ENCODE measurements at places on chromosomes 5 and 9.

DNA sequence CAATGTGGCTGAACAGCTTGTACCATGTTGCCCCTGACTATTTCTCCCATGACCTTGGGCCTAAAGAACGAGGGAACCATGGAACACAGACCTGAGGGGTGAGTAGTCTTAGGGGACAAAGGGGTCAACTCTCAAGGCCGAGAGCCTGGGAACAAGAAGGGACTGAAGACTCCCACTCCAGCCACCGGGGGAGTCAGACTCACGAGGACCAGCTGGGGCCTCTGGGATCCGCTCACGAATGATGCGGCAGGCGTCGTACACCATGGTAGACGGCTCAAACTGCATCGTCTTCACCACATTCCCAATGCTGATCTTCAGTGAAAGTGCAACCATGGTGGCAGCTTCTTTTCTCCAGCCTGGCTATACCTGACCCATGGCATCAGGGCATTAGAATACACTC is 6.6 kb downstream of the TLN1 start:
- no peak for DNase-seq

- DNase-seq: no peak
Measured at GRCh38 chr5:96468956-96469355, 35.9 kb upstream of the PCSK1 start.

GRCh38 chr5:38284384-38284783 is 26.0 kb downstream of the EGFLAM start:
- no peak for DNase-seq

DNA sequence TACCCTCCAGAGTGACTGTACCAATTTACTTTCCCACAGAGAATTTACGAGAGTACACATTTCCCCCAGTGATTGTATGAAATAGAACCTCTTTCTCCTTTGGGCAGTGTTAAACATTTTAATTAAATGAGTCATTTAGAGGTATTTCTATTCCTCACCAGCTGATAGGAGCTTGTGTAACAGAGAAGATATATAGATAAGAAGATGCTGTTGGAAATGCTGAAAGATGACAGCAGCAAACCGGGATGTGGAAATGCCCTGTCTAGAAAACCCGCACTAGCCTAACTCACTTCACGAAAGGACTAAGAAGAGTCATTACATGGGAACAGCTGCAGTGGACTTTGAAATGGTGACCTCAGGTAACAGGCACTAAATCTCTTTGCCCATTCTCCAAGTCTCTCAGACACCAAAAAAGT is 68.3 kb downstream of the LPAR1 start:
- no peak for DNase-seq

DNA sequence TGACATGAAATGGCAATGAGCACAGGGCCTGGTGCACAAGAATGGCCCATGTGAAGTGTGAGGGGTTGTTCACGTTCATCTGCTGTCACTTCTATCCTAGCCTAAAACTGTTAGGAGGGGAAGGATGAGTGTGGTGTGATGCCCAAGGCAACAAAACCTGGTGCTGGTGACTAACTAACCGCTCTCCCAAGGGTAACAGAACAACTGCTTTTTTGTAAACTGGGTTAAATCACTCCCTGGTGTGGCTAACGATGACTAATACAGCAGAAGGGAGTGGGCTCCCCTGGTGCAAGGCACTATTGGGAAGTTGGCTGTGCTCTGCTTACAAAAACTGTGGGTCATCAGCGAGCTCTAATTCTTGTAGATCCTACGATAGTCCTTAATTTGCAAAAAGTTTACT is 103.2 kb upstream of the VCAN start:
- DNase-seq: no peak

- DNase-seq: no peak
Measured at GRCh38 chr5:143413958-143414669, 10.6 kb upstream of the NR3C1 start.

GRCh38 chr9:77510666-77511065 is 137.5 kb downstream of the GNA14 start:
- no peak for DNase-seq

GRCh38 chr9:86452201-86452828 is 98.1 kb upstream of the TUT7 start:
- DNase-seq: no peak

GRCh38 chr9:136004712-136005111 is 43.5 kb upstream of the UBAC1 start:
- DNase-seq: no peak

GRCh38 chr9:133274236-133275104 is 531 bp downstream of the ABO start:
- no peak for DNase-seq

DNA sequence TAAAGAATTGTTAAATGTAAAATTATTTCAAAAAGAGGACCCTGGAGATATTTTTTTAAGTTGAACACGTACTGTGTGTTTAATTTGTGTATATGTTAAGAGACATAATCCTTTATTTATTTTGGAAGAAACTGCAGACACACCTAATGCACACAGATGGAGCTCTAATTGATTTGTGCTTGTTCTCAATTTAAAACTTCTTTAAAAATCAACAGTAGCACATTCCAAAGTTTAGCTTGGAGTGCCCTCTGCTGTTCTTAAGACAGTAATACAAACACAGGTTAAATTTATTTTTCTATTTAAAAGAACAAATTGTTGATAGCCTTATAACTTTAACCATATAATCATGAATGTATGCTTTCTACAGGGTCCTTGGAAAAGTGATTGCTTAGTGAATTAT is 277.6 kb upstream of the ADAMTS16 start:
- peak; percentile 42 for DNase-seq

GRCh38 chr9:123394291-123395235 is 38.6 kb downstream of the CRB2 start:
- no peak for DNase-seq

DNA sequence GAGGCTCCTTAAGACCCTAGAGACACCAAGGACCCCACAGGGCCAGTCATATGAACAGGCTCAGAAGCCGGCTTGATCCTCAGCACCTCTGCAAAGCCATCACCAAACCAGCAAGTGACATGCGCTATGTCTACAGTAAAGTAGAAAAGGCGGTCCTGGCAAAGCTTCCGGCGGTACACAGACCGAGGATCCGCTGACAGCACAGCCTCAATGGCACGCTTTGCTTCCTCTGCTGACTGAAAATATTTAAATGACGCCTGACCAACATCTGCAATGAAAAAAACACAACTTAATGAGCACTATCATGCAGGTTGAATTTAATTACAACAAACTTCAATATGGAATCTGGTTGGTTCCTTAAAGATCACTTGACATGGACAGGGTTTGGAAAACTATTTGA is 17.6 kb downstream of the TRMO start:
- DNase-seq: no peak

GRCh38 chr5:126031989-126032716 is 391.1 kb upstream of the GRAMD2B start:
- no peak for DNase-seq

- no peak for DNase-seq
Measured at GRCh38 chr9:110520120-110520701, 59.3 kb downstream of the SVEP1 start.

DNA sequence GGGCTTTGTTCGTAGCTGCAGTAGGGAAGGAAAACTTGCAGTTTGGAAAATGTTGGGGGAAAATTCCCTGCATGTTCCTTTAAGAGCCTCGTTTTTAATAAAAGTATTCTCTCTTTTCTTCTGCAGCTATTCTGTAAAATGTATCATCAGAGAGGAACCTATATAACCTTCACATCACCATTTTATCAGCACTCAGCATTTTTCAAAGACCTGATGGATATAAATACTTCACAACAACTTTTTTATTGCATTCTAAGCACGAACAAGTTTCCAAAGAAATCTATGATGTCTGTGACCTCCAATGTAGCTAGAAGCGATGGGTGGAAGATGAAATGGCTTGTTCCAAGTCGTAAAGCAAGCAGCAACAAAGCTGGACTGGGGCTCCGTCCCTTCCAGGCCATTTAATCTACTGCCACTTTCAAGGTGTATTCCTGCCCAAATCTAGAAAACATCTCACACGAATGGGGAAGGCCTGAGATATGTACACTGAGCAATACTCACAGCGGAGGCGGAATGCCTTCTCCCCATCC is 84.0 kb downstream of the NSUN2 start:
- DNase-seq: no peak

- no peak for DNase-seq
Measured at GRCh38 chr5:106956886-106957285, 713.9 kb downstream of the EFNA5 start.

GRCh38 chr5:181063514-181063913 is 23.4 kb downstream of the BTNL9 start:
- no peak for DNase-seq

- DNase-seq: no peak
Measured at GRCh38 chr5:115100319-115100955, 69.3 kb downstream of the TRIM36 start.

DNA sequence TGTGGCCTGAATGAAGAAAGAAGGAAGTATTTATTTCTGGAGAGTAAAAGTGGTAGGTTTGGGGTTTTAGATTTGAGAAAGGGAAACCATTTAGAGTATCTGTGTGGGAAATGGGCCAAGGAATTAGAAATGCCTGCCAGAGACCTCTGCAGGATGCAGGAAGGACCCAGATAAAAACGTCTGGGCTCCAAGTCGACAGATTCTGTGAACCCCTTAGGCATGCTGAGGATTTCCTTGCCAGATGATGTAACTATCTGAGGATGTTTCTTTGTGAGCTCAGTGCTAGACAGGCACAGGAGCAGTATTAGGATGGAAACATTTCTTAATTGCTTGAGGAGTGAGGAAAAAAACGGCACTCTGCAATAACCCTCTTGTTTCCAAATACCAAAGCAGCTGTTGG is 251.8 kb upstream of the DMRT1 start:
- no peak for DNase-seq

DNA sequence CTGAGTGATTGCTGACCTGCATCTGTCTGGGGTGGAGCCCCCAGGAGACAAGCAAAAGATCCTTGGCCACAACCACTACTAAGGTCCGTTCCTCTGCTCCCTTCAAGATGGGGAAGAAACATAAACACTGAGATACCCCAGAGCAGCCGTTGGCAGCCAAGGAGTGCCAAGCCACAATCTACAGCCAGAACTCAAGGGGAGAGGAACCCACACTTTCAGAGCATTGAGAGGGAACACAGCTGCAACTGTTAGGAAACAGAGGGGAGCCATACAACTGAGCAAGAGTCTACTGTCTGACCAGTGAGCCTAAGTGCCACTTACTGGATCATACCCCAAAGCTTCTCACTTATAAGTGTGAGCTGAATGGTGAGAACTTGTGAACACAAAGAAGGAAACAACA is 44.6 kb upstream of the ADRB2 start:
- DNase-seq: no peak

- DNase-seq: no peak
Measured at GRCh38 chr5:2311851-2312250, 429.1 kb upstream of the IRX4 start.

- DNase-seq: no peak
Measured at GRCh38 chr9:111730937-111731567, 63.7 kb downstream of the SHOC1 start.

DNA sequence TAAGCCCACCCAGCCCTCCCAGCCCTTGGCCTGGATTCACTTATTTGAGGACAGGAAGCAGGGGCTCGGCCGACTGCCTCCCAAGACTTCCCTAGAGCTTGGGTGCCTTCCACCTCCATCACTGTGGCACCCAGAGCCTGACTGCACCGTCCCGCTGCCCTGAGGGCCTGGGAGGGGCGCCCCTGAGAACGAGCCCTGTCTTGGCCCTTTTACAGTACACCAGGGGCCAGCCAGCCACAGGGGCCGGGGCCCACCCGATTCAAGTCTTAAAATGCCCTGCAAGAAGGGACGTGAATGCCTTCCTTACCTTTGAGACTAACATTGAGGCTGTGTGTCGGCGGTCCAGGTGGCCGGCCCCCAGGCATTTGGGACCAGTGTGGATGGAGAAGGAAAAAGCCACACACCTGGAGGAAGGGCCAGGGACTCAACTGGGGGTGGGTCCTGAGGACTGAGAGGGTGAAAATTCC is 16.8 kb downstream of the FAM78A start:
- DNase-seq: no peak

DNA sequence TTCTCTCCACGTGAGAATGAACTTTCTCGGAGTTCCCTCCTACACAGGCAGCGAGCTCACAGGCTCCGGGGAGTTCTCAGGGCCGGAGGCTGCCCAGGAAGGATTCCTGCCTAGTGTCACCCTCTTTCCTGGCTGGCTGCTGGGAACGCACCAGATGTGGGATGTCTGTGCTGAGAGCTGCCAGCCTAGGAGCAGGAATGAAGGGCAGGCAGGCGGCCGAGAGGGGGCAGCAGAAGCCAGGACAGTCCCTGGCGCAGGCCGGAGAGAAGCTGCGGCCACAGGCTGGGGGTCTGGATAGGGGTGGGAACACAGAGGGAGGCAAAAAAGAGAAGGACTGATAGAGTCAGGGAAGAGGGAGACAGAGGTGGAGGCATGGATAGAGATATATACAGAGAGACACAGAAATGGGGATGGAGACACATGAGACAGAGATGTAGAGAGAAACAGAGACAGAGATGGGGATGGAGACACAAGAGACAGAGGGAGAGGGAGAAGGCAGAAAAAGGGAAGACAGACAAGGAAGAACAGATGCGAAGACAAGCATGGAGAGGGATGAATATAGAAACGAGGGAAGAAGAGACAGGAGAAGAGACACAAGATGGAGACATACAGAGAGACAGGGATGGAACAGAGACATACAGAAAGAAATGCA is 25.3 kb upstream of the ENHO start:
- peak; percentile 72 for DNase-seq

DNA sequence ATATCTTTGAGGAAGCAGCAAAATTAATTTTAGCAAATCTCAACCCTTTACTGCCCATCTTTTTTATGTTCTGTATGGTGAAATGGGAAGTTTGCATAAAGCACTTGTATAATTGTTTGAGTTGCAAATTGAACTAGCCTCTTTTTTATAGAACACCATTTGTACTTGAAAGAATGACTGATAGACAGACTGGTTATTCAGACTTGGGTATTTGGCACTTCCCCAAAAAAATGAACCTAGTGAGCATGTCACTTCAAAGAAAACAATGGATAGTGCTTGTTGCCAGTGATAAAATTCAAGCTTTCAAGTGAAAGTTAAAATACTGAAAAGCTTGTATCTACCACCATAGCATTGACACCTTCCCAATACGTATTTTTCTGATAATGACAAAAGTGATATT is 115.8 kb downstream of the ERCC6L2 start:
- no peak for DNase-seq

DNA sequence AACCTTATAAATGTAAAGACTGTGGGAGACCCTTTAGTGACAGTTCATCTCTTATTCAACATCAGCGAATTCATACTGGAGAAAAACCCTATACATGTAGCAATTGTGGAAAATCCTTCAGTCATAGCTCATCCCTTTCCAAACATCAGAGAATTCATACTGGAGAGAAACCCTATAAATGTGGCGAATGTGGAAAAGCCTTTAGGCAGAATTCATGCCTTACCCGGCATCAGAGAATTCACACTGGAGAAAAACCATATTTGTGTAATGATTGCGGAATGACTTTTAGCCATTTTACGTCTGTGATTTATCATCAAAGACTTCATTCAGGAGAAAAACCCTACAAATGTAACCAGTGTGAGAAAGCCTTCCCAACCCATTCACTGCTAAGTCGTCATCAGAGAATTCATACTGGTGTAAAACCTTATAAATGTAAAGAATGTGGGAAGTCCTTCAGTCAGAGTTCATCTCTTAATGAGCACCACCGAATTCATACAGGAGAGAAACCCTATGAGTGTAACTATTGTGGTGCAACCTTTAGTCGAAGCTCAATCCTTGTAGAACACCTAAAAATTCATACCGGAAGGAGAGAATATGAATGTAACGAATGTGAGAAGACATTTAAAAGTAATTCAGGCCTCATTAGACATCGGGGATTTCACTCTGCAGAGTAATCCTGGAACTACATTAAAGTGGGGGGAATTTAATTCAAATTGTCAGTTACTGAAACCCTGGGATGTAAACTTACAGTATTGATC is 17.7 kb downstream of the ZNF483 start:
- no peak for DNase-seq

GRCh38 chr9:98750364-98751060 is 41.8 kb upstream of the GABBR2 start:
- no peak for DNase-seq
